Mucosa of gallbladder (tissue), 1 donor: ENCODE measurements at places on chromosomes 7 and 10. TPM values are rescaled to one million over a fixed set of nuclear protein-coding genes. Genes with fewer than 3 reads are reported as not detected.

Gene PCLO
- total RNA-seq: 7.4 TPM

DNA sequence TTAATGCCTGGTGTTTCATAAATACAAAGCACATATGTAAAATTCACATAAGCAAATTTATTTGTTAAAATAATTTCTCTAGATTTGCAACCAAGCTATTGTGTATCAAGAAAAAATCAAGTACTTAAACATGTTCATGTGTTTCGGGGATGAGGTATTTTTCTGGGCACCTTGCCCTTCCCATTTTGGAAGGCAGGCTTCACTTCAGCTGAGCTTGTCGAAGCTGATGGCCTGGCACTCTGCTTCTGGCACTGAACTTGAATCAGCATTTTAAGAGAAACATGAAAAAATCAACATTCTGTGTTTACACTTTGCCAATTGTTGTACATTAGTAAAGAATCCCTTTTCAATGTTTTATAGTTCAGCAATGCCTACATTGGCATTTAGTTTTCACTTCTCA is 179.1 kb upstream of the STEAP4 start:
- no peak for DNase-seq

DNA sequence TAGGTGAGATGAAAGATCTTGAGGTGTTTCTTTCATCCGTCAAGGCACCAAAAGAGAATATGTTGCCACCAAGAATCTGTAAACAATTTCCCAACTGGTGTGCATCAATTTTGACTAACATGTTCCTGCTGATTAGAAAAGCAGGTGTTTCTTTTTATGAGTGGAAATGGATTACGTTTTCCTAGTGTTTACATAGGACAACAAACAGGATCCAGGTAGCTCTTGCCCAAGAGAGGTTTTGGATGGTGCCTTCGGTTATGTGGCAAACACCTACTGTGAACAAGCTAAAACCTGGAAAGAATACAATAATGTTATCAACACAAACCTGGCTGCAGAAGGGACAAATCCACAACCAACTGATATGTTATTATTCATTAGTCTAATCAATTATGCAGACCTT is 53.6 kb upstream of the WNT16 start:
- no peak for DNase-seq

Gene GTPBP10
- total RNA-seq: 19.7 TPM

Gene TACR2
- 1.6 TPM for total RNA-seq

DNA sequence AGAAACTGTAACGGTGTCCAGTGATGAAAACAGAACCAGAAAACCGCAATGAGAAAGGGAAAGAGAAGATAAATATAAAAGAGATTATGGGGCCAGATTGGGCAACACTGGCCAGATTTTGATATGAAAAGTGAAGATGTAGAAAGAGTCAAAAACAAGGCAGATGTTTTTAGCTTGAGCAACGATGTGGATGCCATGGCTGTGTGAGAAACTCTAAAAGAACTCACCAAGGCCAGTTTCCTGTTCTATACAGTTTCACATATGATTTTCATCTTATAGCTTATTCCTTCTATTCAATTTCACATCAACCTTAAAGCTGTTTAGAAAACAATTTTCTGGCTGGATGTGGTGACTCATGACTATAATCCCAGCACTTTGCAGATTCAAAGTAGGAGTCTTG is 36.3 kb downstream of the CSTF2T start:
- DNase-seq: no peak

Gene MYO1G
- total RNA-seq: 6.0 TPM

GRCh38 chr10:131885391-131886165 is 15.2 kb upstream of the PPP2R2D start:
- DNase-seq: peak; percentile 70

Gene TACC2
- 92.5 TPM for total RNA-seq

Gene EBLN1
- not detected for total RNA-seq

GRCh38 chr7:66948480-66949109 is 27.6 kb downstream of the TMEM248 start:
- DNase-seq: no peak

Gene RASSF4
- total RNA-seq: 41.9 TPM

DNA sequence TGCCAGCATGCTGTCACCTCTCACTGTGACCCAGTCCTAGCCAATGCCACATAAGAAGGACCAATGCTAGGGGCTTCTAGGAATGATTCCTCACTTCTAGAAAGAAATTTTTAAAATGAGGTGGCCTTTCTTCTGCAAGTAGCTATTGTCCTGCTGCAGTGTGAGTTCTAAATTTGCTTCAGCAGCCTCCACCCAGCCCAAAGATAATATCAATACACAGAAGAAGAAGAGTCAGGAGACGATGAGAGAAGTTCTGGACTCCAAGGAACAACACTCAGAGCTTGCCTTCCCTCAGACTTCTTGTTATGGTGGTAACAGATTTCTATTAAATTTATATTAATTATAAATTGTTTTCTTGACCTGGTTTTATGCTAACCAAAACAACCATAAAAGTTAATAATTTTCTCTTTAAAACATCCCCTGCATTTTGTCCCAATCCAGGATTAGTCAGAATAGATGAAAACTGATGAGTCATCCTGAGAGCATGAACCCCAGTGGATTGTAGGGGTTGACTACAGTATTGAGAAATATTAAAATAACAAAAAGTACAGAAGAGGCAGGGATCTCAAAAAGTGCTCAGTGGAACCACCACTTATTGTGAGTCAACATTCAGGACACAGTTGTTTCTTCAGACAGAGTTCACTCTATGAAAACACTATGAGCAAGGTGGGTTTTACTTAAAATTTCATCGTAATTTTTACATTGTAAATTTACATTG is 29.6 kb upstream of the AKR1C2 start:
- no peak for DNase-seq

GRCh38 chr7:113694149-113694548 is 224.7 kb downstream of the PPP1R3A start:
- no peak for DNase-seq

Gene LRRC4
- 3.8 TPM for total RNA-seq

DNA sequence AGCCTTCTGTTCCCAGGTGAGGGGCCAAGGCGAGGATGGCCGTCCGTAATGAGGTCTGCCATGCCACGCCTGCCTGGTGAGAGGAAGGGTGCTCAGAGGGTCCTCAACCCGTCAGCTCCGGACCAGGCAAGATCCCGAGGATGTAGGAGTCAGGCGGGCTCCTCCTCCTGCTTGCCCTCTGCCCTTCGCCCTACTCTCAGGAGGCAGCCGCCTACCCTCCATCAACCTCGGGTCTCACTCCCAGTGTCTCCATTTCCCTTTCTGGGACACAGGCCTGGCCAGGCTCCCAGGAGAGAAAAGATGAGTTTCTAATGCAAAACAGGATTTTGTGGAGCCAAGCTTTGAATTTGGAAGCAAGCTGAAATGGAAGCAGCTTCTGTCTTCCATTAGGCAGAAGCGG is 184.0 kb downstream of the PTPN20 start:
- DNase-seq: no peak

GRCh38 chr7:108345710-108346336 is 110.4 kb downstream of the NRCAM start:
- no peak for DNase-seq
